ENCODE measurements at places on chromosomes 3 and 15.

DNA sequence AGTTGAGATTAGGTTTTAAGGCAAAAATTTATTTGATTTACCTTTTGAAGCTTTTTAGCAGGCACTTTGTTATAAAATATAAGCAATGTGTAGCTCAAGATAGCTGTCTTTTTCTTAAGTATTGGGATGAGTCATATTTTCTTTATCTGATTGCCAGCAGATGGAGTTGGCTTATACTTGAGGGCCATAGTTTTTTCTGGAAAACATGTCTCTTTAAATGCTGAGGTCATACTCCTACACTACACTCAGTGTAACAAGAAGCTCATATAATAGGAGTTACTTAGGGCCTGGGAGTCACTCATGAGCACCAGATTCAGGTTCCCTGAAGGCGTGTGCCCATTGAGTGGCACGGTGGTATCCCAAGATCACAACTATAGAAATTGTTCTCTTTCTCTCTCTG lies 579.8 kb downstream of the EDEM1 start:
- DNase-seq: no peak

- no peak for DNase-seq
Observed at GRCh38 chr15:43531018-43531670, 13.7 kb downstream of the MAP1A start.

GRCh38 chr3:186973702-186974101 lies 43.4 kb downstream of the ST6GAL1 start:
- no peak for DNase-seq

GRCh38 chr3:30266524-30266923 lies 339.9 kb upstream of the TGFBR2 start:
- DNase-seq: no peak

GRCh38 chr3:136075811-136076210 lies 110.3 kb downstream of the PPP2R3A start:
- DNase-seq: no peak

DNA sequence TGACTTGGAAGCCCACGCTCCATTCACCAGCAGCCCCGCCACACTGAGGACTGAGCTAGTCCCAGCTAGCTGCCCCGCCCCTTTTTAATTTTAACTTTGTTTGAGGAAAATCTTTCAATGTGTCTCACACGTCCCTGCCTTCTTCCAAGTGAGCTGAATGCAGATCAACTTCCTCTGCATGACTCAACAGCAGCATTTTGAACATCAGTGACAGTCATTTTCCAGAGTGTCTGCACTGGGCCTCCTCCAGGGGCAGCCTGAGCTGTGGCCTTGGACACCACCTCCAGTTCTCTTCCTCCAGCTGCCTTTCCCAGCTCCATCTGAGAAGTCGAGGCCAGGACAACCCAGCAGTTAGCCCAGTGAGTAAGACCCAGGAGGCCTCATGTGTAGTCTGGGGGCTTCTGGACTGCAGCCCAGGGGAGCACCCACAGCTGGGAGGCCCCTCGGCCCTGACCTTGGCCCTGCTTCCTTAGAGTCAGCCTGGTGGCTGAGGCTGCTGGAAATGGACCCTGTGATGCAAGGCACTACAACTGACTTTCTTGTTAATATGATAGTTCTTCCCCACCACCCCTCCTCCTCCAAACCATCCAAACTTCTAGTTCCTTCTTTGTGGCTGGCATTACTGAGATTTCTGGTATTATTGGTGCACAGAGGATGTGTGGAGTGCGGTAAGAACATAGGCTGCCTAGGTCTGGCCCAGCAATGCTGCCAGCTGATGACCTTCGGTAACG lies 21.4 kb upstream of the ESYT3 start:
- no peak for DNase-seq

- no peak for DNase-seq
Observed at GRCh38 chr3:29545615-29546014, 264.7 kb downstream of the RBMS3 start.

GRCh38 chr15:59668556-59668955 lies 11.2 kb upstream of the GTF2A2 start:
- no peak for DNase-seq

GRCh38 chr3:125109536-125109925 lies 53.7 kb upstream of the HEG1 start:
- DNase-seq: no peak

- no peak for DNase-seq
Observed at GRCh38 chr15:42378011-42378410, 18.7 kb downstream of the CAPN3 start.

DNA sequence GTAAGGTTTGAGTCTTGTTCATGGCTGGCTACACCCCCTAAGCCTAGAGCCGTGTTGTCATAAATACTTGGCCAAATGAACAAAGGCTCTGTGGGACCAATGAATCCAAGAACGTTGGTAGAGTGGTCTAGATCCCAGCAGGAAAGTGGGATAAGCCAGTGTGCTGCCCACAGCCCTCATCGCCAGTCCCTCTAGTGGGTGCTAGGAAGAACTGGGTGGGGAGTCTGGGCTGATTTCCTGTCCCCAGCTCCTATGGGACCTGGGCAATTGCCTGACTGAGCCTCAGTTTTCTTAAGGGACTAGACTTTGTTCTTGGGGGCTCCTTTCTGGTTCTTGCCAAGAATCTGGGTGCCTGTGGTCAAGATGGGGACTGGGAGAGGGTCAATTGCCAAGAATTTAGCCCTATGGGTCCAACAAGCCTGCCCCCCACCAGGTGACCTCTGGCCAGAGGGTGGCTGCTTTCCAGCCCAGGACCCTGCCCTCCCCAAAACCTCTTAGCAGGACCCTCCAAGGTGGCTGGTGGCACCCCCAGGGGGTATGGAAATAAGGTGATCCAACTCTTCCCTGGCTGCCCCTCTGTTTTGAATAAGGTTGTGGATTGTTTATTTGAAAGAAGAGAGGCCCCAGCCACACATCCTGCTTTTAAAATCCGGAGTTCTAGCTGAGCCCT lies 42.7 kb downstream of the SMAD6 start:
- DNase-seq: no peak

DNA sequence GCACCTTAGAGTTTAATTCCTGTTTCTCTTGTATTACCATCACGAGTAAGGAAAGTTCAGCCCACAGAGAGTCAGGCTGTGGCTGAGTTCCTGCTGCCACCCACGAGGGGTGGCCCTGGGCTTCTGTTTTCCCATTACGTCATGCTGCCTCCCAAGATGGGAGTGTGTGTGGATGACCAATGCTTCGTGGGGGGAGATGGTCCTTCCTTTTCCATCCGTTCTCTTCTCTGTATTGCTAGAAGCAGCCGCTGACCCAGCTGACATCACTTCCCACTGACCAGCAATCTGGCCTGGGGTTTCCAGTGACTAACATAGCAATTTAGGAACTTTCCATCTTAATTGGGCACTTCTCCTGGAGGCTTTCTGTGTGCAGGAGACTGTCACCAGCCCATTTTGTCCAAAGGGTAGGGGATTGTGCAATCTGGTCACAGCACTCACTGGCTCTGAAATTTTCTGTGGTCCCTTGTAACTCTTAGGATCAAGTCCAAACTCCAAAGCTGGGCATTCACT lies 9.3 kb downstream of the IRAK2 start:
- no peak for DNase-seq

DNA sequence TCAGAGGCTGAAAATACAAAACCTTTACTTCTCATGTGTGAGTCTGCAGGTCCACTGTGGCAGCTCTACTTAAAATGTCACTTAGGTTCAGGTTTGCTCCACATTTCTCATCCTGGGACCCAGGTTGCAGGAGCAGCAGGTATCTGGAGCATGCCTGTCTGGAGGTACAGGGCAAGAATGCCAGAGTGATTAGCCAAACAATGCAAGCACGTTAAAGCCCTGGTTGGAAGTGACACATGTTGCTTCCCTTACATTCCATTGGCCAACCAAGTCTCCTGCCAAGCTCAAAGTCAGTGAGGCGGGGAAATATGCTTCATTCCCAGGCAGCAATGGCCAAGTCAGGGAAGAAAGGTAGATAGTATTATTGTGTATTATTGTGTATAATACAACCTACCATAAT lies 76.8 kb upstream of the ARL6 start:
- DNase-seq: no peak

GRCh38 chr3:150739877-150740645 lies 22.9 kb downstream of the SIAH2 start:
- peak; percentile 57 for DNase-seq

DNA sequence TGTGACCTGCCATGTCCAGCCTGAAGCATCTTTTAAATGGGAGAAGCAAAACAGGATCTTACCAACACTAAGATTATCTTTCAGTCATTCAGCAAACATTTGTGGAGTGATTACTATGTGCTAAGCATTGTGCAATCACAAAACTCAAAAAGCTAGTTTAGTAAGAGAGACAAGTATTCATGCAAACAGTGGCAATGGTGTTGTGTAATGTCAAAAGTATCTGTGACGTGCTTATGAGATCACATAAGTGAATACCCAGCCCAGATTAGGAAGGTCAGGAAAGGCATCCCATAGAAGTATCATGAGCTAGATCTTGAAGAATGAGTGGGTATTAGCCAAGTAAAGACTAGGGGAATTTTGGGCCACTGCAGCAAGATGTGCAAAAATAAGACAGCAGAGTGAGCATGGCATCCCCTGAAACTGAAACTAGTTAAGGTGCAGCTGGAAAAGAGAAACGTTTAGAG lies 32.1 kb downstream of the SEC62 start:
- peak; percentile 6 for DNase-seq

GRCh38 chr3:68876112-68876713 lies 56.1 kb downstream of the TAFA4 start:
- peak; percentile 61 for DNase-seq

GRCh38 chr15:74468341-74469032 lies 7.5 kb upstream of the UBL7 start:
- no peak for DNase-seq

- DNase-seq: no peak
Observed at GRCh38 chr3:102573483-102574028, 138.7 kb downstream of the ZPLD1 start.

GRCh38 chr3:149454746-149455145 lies 19.8 kb upstream of the TM4SF4 start:
- no peak for DNase-seq

- DNase-seq: no peak
Observed at GRCh38 chr3:79467721-79468120, 300.1 kb downstream of the ROBO1 start.

- DNase-seq: no peak
Observed at GRCh38 chr3:171747223-171747920, 62.9 kb downstream of the PLD1 start.

DNA sequence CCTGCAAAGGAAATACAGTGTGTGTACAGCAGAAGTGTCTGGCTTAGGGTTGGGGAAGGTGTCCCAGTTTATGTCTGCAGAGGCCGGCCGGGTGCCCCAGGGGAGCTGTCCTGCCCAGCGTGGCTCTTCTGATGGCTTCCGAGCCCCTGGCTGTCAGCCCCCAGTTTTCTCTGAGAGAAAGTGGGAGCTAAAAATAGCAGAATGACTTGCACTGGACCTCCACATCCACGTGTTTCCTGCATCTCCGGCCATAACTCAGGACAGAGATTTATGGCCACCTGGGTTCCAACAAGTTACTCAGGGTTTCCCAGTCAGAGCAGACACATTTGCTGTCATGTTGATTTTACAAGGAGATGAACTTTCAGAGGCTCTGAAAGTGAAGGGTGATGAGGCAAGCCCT lies 192.0 kb downstream of the ATP10A start:
- DNase-seq: no peak

DNA sequence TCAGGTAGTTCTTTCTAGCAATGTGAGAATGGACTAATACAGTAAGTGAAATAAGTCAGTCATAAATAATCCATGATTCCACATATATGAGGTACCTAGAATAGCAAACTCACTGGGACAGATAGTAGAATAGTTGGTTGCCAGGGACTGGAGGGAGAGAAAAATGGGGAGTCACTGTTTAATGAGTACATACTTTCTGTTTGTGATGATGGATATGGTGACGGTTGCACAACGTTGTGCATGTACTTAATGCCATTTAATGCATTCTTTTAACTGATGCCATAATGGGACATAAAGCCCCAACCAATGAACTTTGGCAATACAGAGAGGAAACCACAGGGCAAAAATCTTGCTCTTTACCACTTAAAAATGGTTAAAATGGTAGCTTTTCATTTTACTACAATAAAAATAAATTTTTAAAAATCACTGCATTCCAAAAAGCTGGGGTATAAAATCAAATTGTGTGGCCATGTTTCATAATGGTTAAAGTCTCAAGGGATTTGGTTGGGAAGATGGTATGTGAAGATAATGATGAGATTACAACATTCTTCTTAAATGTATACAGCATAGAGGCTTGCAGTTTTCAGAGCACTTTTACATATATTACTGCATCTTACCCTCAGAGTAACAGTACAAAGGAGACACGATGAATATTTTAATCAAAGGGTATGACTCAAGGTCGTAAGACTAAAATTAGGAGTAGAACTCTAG lies 45.2 kb downstream of the ADAM10 start:
- DNase-seq: no peak

DNA sequence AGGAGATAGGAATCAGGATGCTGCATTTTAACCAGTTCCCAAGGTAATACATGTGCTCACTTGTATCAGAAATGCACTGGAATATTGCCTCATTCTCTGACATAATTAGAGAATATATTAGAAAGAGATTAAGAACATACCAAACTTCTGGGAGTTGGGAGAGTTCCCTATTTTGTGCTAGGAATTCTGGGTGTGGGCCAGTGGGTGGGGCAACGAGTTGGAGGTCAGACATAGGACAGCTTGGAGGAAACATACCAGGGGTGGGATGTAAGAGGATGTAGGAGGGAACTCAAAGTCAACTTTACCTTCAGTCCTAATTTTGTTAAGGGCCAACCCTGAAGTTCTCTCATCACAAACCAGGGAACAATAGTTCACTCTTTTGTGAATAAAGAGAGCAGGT lies 83.6 kb downstream of the SLC7A14 start:
- DNase-seq: no peak

All from activated CD4-positive, alpha-beta T cell treated with anti-CD3 and anti-CD28 coated beads, Interleukin-2, Interleukin-4, amounts not matched to agents 100 ng/mL and 50 ng/mL, durations not matched to agents 16 hours and 8 hours (primary cell).